ENCODE measurements at places on chromosomes 1 and 21.

DNA sequence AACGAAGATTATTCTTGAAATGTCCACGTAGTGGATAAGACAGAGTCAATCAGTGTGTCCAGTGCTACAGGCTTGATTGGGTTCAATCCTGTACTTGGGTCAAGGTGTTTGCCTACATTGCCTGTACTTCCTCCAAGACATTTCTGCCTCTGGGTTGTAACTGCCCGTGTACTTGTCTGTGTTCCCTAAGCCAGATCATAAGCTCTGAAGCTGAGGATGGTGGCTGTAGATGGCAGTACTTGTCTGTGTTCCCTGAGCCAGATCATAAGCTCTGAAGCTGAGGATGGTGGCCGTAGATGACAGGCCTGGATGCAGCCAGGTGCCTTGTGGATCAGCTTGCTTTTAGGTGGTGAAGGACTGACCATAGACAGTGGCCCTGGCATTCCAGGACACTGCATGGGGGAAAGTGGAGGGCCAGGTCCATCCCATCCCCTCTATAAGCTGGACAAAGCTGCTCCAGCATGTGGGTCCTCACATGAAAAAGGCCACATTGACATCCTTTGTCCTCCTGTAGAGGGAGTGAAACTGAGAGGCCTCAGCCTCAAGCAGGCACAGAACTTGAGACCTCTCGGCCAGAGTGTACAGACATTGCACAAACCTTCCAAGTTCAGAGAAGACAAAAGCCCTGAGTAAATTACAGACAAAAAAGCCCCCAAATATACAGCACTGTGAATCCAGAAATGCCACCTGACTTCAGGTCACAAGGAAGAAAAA, 2.0 kb upstream of the SRM start:
- no peak for DNase-seq

GRCh38 chr1:91589437-91589836, 88.8 kb downstream of the CDC7 start:
- DNase-seq = no peak

DNA sequence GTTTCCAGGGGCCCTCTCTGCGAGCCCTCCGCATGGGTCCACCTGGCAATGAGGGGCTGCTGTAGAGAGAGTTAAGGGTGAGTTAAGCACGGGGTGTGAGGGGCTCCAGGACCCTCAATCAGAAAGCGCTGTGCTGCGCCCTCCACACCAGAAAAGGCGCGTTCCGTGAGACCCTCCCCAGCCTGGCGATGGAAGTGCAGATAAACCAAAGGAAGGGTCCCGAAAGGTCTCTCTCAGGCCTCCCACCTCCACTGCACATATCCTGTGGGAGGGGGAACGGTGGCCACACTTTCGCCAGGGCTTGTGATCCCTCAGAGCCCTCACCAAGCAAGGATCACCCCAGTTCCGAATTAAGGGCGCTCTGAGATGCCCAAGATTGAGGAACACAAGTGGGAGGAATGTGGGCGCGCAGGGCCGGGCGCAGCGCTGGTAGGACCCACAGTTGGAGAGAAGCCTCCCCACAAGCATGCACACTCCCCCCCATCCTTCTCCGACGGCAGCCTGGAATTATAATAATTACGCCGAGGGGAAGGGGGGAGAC, 1.1 kb downstream of the WNT3A start:
- no peak for DNase-seq

- DNase-seq = no peak
Observed at GRCh38 chr1:27552911-27553420, 51.0 kb downstream of the AHDC1 start.

GRCh38 chr1:36346741-36347370, 23.4 kb upstream of the EVA1B start:
- no peak for DNase-seq

DNA sequence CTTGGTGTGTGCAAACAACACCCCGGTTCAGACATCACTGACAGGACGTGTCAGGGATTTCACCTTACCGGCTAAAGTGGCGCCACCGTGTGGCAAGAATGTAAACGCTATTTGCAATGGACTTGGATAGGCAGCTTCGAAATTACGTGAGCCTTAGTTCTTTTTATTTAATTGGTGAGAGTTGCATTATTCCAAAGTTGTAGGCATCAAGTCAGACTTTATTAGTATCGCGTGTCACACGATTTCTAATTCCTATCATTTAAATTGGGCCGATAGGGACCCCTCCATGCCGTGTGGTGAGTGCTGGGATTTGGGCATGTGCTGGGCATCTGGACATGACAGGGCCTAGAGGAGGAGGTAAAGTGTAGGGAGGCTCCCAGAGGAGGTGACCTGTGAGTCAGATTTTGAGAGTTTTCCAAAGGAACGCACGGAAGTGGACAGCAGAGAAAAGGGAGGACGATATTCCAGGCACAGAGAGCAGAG, 14.5 kb upstream of the CPT2 start:
- peak; percentile 12 for DNase-seq
